Pons (tissue), 1 donor: ENCODE measurements at places on chromosomes 12 and 14.

GRCh38 chr12:1575408-1576401 lies 18.7 kb downstream of the FBXL14 start:
- no peak for DNase-seq

- no peak for DNase-seq
Measured at GRCh38 chr12:110180591-110181005, 56.4 kb downstream of the IFT81 start.

DNA sequence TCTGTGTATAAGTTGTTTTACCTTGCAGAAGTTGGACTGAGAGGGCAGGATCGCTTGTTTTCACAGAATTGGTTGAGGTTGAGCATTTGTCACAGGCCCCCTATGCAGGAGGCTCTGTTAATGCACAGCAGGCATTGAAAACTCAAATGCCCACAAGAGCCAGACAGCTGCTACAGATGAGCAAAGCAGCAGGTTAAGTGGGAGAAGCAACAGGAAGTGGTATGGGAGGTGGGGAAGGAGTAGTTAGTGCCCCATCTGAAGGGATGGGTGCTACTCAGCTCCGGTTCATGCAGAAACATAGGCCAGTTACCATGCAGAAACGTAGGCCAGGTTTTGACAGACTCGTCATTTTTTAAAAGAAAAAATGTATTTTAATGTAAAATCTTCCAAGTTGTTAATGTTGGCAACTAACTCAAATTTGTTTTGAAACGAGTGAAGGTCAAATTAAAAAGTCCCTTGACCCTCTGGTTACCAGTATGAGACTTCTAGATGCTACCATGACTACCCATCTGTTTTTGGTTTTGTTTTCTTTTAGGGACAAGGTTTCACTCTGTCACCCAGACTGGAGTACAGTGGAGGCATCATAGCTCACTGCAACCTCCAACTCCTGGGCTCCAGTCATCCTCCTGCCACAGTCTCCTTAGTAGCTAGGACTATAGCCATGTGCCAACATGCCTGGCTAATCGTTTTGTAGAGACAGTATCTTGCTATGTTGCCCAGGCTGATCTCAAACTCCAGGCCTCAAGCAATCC lies 84.7 kb upstream of the FRMD6 start:
- no peak for DNase-seq

DNA sequence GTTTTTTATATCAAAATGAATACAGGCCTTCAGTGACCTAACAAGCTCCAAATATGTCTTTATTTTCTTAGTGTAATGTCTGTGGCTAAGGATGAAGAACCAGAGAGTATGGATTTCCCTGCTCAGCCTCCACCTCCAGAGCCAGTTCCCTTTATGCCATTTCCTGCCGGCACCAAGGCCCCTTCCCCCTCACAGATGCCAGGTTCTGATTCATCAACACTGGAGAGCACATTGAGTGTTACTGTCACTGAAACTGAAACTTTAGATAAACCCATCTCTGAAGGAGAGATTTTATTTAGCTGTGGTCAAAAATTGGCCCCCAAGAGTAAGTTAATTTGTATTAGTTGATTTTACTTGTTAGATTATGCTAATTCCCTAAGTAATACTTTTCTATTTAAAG lies 61.0 kb downstream of the KIAA0586 start:
- no peak for DNase-seq

GRCh38 chr12:54126696-54127537 lies 61.9 kb downstream of the SMUG1 start:
- DNase-seq: peak; percentile 48

- DNase-seq: no peak
Measured at GRCh38 chr12:84161296-84161695, 751.3 kb downstream of the SLC6A15 start.

- DNase-seq: no peak
Measured at GRCh38 chr12:90965204-90965603, 10.2 kb upstream of the CCER1 start.

GRCh38 chr14:76911473-76911872 lies 85.3 kb downstream of the LRRC74A start:
- DNase-seq: no peak

- no peak for DNase-seq
Measured at GRCh38 chr12:3523728-3524127, 32.7 kb downstream of the PRMT8 start.

- DNase-seq: no peak
Measured at GRCh38 chr14:23445773-23446172, 10.3 kb upstream of the MYH7 start.

- DNase-seq: no peak
Measured at GRCh38 chr12:18753481-18754123, 15.7 kb downstream of the CAPZA3 start.

DNA sequence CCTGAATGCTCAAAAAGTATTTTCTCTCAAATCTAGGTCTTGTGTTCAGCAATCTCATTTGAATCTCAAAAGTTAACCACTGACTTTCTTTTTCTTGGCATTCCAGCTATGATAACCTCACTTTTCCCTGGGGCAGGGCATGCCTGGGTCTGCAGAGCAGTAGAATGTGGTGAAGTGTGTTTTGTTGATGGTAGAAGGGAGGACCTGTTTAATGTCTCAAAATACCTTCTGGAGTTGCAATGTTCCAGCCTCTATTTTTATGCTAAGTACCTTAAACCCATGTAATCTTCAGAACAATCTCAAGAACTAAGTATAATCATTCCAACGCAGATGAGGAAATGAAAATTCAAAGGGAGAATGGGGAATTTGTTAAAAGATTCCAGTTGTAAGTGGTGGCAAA lies 82.1 kb upstream of the FUT8 start:
- DNase-seq: no peak

- DNase-seq: no peak
Measured at GRCh38 chr14:102931580-102932285, 9.3 kb downstream of the AMN start.

- peak; percentile 31 for DNase-seq
Measured at GRCh38 chr12:64404470-64405256, 471 bp downstream of the XPOT start.

- no peak for DNase-seq
Measured at GRCh38 chr14:22977684-22978486, 4.5 kb downstream of the AJUBA start.

GRCh38 chr14:106493962-106494823 lies 967.8 kb downstream of the TMEM121 start:
- DNase-seq: peak; percentile 24

DNA sequence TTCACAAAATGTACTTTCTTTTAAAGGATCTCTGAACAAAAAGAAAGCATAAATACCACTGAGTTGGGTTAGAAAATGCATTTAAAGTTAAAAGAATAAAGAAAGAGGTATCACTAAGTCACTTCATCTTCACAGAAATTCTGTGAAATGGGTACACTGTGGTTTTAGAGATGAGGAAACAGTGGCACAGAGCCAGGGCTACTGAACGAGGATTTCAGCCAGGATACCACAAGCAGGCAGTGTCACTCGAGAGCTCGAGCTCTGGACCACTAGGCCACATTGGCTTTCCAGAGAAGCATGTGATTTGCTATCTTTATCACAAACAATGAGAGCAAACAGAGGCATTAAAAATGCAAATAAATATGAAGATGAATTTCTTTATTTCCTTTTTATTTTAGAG lies 51.0 kb downstream of the WDHD1 start:
- DNase-seq: no peak

DNA sequence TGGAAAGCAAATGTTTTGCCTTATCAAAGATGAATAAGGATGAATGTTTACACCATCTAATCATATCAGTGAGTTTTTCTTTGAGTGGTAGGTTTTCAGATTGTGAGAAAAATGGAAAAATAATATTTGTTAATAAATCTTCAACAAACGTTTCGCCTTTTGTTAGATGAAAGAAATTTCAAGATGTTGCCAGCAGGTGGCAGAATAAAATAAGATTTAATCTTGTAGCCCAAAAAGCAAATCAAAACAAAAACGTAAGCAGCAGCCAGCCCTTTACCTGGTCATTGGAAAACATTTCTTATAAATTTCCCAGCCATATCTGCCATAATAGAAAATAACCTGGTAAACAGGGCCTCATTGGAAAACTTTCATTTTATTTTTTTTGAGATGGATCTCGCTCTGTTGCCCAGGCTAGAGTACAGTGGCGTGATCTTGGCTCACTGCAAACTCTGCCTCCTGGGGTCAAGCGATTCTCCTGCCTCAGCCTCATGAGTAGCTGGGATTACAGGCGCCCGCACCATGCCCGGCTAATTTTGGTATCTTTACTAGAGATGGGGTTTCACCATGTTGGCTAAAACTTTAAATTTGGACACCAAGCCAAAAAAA lies 15.4 kb upstream of the TMEM120B start:
- DNase-seq: peak; percentile 63

GRCh38 chr12:116650062-116650461 lies 87.8 kb downstream of the SPRING1 start:
- DNase-seq: no peak

GRCh38 chr14:58749066-58749669 lies 111.4 kb downstream of the DACT1 start:
- DNase-seq: peak; percentile 61

DNA sequence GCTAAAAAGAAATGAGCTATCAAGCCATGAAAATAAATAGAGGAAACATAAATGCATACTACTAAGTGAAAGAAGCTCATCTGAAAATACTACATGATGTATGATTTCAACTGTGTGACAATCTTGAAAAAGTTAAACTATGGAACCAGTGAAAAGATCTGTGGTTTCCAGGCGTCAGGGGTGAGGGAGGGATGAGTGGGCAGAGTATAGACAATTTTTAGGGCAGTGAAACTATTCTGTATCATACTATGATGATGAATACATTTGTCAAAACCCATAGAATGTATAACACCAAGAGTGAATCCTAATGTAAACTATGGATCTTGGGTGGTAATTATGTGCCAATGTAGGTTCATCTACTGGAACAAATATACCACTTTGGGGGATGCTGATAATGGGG lies 21.3 kb downstream of the SPX start:
- no peak for DNase-seq

DNA sequence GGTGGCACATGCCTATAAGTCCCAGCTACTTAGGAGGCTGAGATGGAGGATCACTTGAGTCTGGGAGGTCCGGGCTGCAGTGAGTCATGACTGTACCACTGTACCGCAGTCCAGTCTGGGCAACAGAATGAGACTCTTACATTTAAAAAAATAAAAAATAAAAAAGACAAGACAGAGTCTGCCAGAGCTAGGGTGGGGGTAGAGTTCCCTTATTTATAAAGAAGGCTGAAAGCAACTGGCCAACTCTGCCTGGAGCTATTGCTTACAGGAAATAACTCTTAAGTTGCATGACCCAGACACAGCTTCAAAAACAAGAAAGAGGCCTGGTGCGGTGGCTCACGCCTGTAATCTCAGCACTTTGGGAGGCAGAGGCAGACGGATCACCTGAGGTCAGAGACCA lies 31.5 kb downstream of the NUMB start:
- DNase-seq: no peak

- DNase-seq: no peak
Measured at GRCh38 chr12:51320311-51320694, 3.7 kb downstream of the BIN2 start.

DNA sequence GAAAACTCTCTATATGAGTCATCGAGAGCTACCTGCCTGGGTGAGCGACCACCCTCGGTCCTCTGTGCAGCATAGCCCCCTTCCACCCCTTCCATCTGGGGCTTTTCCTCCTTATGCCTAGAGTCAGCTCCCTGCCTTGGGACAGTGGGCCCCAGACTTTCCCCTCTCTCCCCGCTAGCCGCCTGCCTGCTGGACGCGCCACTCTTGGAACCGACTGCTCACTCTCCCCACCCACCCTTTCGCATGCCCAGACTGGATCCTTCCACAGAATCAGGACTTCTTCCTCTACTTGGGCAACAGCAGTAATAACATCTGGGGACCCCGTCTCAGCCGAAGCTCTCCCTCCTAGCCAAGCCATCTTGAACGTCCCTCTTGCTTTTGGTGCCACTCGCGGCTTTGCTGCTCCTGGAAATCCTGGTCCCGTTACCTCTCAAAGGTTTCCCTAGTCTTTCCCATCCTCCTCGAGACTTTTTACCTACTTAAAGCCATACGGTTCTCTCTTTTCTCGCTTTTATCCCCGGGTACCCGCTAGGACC lies 671 bp downstream of the ESYT1 start:
- no peak for DNase-seq
